Lung (tissue), 17 donors: ENCODE measurements at places on chromosomes 1 and 21.

DNA sequence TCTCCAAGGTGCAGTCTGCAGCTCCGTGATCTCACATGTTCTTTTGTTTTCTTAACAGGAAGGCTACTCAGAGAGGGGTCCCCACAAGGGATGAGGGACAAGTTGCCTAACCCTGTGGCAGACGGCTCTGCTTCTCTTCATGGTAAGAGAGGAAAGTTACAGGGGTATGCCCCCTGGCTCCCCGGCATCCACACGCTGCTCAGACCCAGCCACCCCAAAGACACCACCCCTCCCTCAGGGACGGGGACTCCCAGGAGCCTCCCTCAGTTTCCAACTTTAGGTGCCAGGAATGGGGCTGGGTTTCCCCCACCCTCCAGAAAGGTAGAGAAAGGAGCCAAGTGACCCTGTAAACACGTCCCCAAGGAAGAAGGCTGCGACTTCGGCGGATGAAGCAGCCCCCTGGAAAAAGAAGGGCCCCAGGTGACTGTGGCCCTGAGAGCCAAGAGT is 19.7 kb downstream of the OPTC start:
- DNase-seq = no peak

DNA sequence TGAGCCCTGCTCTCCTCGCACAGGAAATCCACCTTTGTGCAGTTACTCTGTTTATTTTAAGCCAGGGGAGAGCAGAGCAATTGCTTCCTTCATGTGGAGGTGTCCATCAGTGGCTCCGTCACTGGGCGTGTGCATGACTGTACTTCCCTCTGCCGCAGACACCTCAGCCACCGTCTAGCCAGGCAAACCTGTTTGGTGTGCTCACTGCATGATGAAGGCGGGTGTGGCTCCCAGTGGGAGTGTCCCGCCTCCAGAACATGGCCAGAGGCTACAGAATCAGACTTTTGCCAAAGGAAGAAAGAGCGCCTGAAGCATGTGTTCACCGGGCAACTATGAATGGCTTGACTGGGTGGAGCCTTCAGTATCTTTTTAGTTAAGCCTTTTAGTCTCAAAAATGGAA is 26.1 kb upstream of the LAMC2 start:
- DNase-seq = peak; percentile 59

- peak; percentile 92 for DNase-seq
Observed at GRCh38 chr21:41091616-41092015, 76.3 kb upstream of the BACE2 start.

DNA sequence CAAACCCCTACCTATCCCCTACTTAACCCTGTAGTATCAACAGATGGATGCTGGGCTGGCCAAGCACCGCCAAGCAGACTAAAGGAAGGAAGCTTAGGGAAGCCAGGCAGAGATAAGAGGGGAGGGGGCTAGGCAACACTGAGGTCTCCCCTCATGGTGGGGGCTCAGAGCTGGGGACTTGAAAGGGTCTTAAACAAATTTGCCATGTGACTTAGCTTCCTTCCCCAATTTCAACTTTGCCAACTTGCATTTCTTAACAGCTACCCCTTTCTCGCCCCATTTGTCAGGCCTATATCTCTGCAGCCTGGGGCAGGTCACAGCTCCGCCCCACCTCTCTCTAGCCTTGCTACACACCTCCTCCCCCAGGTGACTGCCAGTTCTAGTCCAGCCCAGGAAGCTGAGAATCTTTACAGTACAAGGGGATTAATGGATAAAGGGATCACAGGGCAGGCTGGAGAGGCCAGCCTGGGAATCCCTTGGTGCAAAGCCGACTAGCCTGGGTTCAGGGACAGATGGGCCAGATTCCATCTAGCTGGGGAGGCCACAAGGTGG is 3.4 kb downstream of the KIF21B start:
- no peak for DNase-seq

DNA sequence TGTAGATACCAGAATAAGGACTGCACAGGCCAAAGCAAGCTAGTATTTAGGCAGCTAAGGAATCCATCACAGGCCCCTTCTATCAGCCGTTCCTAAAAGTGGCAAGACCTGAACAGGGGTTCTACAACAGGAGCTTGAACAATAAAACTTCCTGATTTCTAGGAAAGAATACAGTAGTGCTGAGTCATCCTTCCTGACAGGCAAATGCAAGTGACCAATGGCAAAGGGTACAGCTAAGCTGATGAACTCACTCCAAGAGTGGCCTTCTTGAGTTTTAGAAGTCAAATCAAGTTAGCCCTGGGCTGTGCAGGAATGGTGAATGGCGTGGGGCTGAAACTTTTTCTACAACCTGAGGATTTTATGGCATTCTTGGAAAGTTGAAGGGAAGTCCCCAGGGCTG is 112.9 kb downstream of the GREM2 start:
- no peak for DNase-seq

DNA sequence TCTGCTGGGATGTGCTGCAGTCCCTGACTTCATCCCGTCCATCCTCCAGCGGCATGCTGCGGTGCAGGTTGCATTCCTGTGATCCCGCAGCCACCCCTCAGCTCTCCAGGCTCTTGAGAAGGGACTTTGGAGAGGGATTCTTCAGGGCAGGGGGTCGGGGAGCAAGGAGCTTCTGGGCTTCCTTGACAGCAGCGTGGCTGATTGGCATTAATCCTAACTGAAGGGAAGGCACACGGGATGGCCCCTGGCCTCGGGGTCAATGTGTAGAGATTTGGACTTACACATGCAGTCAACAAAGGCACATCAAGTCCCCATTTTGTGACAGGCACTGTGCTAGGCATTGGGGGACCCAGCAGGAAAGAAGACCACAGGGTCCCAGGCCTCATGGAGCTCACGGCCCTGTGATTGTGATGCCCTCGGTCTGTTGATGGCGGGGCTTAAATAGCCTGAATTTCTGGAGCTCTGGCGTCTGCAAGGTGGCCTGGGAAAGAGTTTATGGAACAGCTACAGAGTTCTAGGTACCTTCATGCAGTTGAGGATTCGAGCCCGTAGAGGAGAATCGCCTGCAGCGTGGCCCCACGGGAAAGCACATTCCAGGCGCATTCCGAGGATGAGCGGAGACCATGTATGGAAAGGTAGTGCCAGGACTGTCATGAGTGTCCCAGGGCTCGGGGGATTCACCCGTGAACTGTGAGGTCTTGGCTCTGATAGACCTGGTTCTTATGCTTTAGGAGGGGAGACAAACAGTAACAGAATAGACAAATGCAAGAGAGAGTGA is 20.1 kb downstream of the PSEN2 start:
- DNase-seq = no peak

DNA sequence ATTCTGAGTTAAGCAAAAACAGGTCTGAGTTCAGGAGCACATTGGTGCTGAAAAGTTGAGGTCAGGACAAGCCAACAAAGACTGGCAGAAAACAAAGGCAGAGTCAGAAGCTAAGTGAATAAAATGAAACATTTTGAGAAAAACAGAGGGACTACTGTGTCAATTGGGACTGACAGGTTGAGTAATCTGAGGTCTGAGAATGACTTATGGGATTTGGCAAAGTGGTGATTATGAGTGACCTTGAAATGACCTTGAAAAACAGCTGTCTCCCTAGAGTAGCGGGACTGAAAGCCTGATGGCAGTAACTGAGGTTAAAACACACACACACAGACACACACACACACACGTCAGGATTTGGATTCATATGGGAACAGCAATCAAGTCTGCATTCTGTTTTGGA is 8.8 kb upstream of the COG2 start:
- no peak for DNase-seq

- DNase-seq = peak; percentile 76
Observed at GRCh38 chr1:162710345-162710744, 78.1 kb downstream of the DDR2 start.

GRCh38 chr1:106972074-106972473 is 84.4 kb upstream of the PRMT6 start:
- DNase-seq = no peak

DNA sequence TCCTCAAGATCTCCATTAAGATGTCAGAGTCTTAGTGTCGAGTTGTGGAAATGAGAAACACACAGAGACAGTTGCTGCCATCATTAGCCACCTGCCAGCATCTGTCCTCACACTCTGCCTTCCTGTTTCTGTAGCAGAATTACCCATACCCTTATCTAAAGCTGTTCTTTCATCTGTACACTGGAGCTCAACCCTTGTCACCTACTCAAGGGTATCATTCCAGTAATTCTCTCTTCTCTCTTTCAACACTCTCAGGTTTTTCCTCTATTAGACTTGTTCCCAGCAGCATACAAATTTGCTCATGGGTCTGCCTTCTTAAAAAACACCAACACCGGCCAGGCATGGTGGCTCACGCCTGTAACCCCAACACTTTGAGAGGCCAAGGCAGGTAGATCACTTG is 27.4 kb upstream of the RNF2 start:
- no peak for DNase-seq

GRCh38 chr1:51753969-51754368 is 124.6 kb downstream of the NRDC start:
- no peak for DNase-seq

- no peak for DNase-seq
Observed at GRCh38 chr1:44685881-44686280, 11.4 kb downstream of the ARMH1 start.

GRCh38 chr21:33373451-33373850 is 29.8 kb upstream of the IFNGR2 start:
- no peak for DNase-seq

DNA sequence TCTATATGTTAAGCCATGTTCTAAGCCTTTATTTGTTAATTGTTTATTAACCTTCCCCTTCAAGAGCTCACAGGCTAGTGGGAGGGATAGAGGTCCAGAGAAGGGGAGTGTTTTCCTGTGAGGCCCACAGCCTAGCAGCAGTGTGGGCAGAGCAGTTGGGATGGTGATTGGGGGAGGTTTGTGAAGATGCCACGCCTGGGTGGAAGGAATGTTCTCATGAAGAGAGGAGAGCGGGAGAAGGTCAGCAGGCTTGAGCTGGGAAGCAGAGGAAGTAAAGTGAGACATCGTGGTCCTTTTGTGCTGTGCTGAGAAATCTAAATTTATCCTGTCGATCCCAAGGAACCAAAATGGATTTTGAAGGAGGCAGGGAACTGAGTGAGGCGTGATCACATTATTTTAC is 42.6 kb downstream of the TRAPPC10 start:
- no peak for DNase-seq

- DNase-seq = no peak
Observed at GRCh38 chr1:60697204-60697994, 385.0 kb upstream of the NFIA start.

DNA sequence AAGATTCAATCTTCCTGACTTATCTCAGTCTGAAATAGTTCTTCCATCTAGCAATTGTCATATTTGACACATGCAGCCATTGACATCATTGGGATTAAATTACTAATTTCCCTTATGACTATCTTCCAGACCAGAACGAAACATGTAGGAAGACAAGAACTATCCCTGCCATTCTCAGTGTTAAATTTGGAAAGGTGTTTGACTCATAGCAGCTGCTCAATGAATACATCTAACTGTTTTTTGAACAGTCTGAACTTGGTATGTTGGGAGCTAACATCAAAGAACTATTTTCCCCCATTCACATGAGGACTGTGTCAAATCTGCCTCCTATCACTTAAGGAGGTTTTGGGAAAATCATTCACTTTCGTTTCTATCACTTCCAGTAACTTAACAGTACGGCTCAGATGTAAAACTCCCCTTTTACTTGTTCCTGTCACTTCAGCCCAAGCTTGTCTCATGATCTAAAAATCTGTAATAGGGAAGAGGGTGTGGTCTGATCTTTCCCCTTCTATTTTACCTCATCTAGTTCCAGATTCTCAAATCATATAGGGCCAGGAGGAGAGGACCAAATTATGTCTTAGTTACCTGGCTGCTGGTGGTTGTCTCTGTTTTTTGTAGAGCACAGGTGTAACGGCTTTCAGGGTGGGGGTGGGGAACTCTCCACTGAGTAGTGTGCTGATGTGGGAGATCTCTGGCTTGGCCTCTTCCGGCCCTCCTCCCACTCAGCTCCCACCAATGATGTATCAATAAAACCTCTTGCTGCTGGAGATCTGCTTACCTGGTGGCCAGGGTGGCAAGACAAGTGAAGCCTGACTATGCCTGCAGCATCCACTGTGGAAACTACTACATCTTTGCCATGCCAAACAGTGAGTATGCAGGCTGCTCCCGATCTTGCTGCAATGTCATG is 26.2 kb upstream of the SLAMF1 start:
- no peak for DNase-seq

DNA sequence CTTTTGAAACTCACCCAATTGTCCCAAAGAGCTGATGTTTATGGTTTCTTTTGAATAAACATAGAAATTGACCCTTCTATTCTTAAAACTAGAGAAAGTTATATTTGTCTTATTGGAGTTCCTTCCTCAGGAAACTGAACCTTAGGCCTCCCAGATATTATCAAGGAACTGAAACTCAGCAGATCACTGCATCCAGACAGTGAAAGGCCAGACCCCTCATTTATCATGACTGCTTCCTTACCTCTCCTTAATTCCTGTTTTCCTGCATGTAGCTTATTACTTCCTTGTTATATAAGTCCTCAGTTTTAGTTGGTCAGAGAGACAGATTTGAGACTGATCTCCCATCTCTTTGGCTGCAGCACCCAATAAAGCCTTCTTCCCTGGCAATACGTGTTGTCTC is 27.5 kb downstream of the SLC22A15 start:
- no peak for DNase-seq

- no peak for DNase-seq
Observed at GRCh38 chr1:23129846-23130245, 38.8 kb downstream of the LUZP1 start.

DNA sequence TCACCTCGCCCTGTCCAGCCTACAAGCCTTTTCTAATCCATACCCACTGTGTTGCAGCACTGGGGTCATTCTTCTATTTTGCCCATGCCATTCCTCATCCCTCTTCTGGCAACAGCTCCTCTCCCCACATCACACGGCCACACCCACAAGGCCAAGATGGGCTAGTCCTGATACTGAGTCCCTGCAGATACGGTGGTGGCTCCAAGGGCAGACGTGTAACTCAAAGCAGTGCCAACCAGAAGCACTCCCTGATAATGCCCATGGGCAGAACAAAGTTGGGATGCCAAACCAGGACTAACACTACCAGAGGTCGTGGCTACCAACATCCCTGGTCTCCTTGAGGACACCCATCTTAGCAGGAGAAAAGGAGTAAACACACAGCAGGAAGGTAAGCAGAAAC is 64.8 kb downstream of the APP start:
- DNase-seq = no peak

GRCh38 chr21:31351960-31352359 is 7.9 kb upstream of the TIAM1 start:
- DNase-seq = no peak

DNA sequence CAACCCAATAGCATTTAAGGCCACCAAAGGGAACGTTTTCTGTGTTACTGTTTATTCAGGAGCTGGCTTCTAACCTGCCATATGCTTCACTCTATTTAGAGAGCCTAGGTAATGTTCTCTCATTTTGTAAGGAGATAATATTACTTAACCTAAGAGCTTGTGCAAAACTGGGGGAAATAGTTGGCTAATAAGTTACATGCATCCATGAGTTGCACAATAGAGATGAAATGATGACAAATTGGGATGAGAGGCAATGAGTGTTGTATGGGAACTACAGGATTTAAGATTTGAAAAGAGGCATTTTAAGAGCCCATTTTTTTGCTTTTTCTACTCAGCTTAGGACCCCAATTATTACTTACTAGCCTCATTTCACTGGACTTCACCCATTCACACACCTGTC is 151.0 kb downstream of the ST6GALNAC3 start:
- DNase-seq = no peak

- DNase-seq = peak; percentile 83
Observed at GRCh38 chr1:149962039-149962647, 25.5 kb upstream of the MTMR11 start.
